ENCODE measurements at places on chromosomes 2 and 18.

- DNase-seq = no peak
These were observed 48.7 kb downstream of the CYP26B1 start for GRCh38 chr2:72098935-72099334.

GRCh38 chr2:127606625-127607398, 39.1 kb upstream of the GPR17 start:
- no peak for DNase-seq

GRCh38 chr18:5543036-5543680, 639 bp downstream of the EPB41L3 start:
- DNase-seq = no peak

- DNase-seq = no peak
These were observed 231.3 kb downstream of the HDAC4 start for GRCh38 chr2:239169311-239170048.

DNA sequence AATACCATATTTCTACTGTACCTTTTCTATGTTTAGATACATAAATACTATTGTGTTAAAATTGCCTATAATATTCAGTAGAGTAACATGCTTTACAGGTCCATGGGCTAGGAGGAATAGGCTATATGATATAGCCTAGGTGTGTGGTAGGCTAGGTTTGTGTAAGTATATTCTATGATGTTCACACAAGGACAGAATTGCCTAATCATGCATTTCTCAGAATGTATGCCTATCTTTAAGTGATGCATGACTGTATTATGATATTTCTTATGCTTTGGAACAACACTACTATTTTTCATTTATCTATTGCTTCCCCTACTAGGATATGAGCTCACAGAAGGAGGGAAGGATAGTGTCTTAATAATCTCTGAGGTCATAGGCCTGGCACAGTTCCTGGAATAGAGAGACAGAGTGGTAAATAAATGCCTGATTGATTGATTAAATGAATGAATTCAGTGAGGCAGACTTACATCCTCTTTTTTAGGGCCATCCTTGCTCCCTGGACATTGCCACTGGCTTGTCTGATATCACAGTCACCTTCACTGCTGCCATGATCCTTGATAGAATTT, 121.0 kb downstream of the MYO3B start:
- DNase-seq = no peak

- DNase-seq = no peak
These were observed 1.8 kb downstream of the LAPTM4A start for GRCh38 chr2:20049637-20050036.

GRCh38 chr2:9145109-9145751, 61.4 kb upstream of the ASAP2 start:
- DNase-seq = no peak

- DNase-seq = no peak
These were observed 136.3 kb upstream of the GATA6 start for GRCh38 chr18:22033085-22033484.

DNA sequence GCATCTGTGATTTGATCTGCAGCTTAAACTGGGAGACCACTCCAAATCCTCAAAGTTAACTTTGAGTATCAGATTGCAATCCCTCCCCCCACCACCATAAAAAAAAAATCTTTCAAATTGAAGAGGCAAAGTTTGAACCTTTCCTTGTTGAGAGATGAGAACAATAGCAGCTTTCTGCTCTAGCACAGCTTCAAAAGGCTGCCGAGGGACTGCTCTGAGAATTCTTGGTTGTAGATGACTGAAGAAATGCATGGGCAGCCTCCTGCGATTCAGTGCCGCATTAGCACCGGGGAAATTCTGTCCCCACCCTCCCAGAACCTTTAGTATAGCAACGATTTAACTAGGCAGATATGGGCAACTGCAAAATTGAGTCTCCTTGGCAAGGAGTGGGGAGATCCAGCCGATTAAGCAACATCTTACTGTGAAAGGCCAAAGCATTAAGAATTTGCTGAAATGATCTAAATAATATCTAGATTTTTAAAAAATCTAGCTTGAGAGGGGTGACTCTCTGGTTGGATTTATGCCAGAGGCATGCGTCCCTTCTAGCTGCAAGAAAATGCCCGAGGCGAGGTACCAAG, 3.9 kb upstream of the SP5 start:
- no peak for DNase-seq

DNA sequence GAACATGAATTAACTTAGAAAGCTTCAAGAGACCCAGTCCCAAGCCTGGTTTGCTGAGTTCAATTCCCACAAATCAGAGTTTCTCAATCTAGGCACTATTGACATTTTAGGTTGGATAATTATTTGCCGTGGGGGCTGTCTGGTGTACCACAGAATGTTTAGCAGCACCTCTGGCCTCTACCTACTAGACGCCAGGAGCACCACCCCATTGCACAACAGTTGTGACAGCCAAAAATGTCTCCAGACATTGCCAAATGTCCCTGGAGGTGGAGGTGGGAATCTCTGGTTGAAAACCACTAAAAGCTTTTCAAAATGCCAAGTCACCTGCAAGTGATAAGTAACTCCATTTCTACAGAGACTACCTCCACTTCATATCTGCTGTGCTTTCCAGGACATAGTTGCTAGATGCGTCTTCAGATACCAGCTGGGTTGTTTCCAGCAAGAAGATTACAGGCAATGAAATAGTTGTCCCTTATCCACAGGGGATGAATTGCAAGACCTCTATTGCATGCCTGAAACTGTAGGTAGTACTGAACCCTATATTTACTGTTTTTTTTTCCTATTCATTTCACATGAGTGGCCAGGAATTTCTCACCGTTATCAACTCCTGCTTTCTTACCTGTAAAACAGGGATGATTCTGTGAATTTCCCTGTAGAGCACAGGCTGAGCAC, 554.3 kb downstream of the ZEB2 start:
- no peak for DNase-seq

DNA sequence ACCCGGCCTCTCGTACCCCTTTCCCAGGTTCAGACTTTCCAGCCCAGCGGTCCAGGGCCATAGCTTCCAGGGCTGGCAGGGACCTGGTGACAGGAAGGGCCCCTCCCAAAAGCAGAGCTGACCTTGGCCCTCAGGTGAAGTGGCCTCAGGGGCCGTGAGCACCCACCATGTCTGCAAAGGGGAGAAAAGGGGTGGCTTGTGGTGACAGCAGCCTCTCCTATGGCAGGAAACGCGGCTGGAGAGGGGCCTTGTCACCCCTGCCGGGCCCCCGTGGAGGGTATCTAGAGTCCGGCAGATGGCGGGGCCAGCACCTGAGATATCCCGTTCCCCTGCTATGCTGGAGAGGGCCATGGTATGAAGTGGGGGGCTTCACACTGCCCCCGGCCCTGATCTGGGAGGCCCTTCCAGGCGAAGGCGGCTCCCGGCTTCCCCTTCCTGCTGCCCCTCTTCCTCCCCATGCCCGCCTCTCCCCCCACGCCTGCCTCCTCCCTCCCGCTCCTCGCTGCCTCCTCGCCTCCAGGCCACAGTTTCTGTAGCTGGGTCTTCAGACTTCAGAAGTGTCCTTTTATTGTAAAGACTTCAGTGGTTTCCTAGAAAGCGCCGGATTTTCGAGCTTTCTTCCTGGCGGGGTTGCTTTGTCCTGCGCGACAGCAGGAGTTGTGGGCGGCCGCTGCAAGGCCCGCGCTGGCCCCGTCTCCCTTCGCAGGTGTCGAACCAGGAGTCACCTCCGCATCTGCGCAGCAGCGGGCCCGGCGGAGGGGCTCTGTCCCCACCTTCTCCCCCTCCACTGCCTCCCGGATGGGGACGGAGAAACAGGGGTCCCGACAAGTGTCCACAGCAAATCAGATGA, 240.5 kb upstream of the MYT1L start:
- no peak for DNase-seq

DNA sequence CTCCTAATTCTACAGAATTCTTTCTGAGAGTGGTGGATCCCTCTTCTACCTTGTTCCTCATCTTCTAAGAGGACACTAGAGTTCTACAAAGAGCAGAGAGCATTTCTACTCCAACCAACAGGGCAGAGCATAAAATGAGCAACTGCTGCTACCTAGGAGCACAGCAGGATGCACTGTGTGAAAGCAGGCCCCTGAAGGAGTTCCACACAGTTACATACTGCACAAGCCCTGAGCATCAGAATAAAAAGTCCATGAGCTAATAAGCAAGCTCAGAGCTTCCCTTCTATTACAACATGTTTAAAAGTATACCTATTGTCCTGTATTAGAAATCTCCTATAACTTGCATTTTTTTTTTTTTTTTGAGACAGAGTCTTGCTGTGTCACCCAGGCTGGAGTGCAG, 8.4 kb downstream of the FHL2 start:
- DNase-seq = no peak

- DNase-seq = no peak
These were observed 1365.5 kb upstream of the CELF4 start for GRCh38 chr18:38930881-38931753.
